Stimulated activated CD4-positive, alpha-beta T cell treated with anti-CD3 and anti-CD28 coated beads, Interleukin-1b, Interleukin-23, amount 100 ng/mL, for 4 hours (primary cell): ENCODE measurements at places on chromosomes 11 and 22.

GRCh38 chr22:46158283-46158682 lies 8.0 kb downstream of the PPARA start:
- DNase-seq: no peak

DNA sequence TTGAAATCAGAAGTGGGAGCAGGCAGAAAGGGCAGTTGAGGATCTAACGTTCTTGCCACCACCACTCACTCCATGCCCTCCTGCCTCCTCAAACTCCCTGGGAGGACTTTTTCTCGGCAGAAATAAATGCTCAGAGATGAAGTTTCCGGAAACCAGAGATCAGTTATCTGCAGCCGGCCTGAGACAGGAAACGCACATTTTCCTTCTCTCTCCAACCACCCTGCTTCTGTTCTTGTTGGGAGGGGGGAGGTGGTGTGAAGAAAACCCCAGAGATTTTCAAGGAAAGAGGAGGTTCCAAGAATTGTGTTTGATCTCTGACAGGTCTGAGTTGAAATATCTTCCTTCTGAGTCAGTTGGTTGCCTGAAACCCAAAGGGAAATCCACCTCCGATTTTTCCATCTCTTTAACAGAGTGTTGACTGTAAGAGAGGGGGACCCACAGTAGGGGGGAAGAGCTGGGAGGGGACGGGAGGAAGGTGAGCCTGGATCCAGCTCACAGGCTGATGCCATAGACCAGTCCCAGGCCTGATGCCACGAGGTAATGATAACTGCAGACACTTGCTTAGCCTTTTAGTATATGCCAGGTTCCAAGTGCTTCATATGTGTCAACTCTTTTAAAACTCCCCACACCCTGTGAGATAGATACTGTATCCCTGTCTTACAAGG lies 100.8 kb downstream of the TRAF6 start:
- no peak for DNase-seq

- no peak for DNase-seq
These were observed 12.9 kb downstream of the KIAA0930 start for GRCh38 chr22:45227645-45228400.

DNA sequence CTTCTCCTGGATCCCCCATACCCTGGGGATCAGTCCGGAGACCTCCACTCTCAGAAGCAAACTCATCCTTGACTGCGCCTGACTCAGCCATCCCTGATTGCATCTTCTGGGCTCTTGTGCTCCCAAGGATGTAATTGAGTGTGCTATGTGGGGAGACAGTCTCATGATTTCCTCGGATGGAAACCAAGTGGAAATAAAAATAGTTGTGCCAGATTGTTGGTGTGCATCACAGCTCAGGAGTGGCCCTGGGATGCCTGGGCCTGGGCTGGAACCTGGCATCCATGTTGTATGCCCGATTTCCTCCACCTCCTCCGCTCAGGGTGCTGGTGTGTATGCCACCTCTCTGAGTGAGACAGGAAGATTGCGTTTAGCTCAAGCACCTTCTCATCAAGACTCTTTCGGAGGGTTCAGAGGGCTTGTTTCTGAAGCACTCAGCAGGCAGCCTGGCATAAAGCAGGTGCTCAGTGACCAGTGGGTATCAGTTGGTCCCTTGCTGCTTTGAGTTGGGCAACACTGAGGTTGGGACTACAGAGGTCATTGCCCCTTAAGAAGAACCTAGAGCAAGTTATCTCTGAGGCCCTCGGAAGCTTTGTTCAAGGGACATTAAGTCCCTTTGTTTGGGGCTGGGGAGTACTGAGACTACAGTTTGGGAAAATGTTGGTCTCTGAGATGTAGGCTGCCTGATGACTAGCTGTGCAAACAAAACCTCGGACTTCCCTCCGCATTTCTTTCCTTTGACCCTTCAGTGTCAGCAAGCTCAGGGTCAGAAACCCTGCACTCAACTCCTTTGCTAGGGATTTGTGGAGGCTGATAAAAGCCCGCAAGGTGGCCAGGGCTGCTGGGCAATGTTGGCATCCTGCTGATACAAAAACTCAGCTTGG lies 24.8 kb upstream of the MICAL2 start:
- DNase-seq: no peak

- no peak for DNase-seq
These were observed 371.5 kb downstream of the OPCML start for GRCh38 chr11:133160754-133161153.

DNA sequence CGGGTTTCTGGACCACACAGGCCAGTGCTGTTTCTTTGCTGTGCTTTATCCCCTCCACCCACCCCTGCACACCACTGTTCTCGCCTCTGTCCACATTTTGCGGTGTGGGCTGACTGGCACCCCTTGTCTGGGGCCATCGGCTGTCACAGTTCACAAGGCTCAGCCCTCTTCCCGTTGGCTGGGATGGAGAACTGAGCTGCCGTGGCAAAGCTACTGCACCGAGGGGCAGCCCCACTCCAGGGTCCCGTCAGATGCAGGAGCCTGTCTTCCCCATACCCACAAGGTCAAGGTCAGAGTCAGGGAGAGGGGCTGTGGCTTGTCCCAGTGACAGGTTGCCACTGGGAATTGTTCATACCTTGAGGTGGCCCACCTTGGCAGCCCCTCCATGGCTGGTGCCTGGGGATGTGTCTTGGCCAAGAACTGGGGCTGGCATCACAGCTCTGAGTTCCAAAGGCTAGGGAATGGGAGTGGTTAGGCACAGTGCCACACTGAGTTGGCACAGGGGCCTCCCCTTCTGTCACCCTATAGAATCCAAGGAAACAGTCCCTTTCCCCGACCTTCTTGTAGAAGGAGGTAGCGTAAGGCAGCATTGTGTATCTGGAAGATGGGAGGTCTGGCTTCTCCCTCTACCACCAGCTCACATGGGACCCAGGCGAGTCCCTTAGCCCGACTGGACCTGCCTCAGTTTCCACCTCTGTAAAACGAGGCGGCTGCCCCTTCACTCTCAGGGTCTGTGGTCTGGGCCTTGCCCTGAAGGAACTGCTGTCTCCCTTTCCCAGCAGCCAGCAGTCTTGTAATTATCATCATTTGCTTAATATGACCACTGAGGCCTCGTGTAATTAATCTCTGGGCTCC lies 3.4 kb downstream of the GRK2 start:
- no peak for DNase-seq

GRCh38 chr11:66409226-66409625 lies 11.6 kb upstream of the NPAS4 start:
- DNase-seq: no peak
